Stimulated activated CD4-positive, alpha-beta T cell treated with anti-CD3 and anti-CD28 coated beads, Interleukin-1b, Interleukin-23, amount 100 ng/mL, for 24 hours (primary cell): ENCODE measurements at places on chromosomes 5 and 9.

DNA sequence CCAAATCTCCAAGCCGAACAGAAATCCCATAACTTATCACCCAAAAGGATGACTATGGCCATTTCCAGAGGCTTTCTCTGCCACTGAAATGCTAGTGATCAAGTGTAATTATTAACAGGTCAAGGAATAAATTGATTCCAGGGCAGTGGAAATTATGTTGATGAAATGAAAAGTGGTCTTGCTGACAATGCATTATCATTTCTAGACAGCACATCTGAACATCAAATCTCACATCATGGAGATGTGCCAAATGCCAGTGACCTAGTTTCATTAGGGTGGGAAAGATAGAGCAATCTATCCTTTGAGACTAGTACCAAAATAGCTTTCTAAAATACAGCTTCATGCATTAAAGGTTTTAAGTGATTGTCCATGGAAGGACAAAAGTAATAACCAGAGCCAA is 86.1 kb downstream of the AUH start:
- DNase-seq: no peak

DNA sequence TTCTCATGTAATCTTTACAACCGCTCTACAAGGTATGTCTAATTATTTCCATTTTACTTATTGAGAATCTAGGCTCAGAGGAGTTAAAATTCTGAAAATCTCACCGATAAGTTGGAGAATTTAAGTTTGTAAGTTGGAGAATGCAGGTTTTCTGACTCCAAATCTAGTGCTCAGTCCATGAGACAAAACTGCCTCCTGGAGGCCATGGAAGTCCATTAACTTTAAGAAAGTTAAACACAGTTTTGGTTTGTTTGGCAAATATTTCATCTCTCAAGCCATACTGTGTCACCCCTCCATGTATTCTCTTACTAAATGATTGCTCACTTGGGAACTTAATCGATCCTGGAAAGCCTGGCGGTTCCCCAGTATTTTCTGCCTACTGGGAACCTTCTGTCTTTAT is 52.6 kb downstream of the INIP start:
- DNase-seq: no peak

DNA sequence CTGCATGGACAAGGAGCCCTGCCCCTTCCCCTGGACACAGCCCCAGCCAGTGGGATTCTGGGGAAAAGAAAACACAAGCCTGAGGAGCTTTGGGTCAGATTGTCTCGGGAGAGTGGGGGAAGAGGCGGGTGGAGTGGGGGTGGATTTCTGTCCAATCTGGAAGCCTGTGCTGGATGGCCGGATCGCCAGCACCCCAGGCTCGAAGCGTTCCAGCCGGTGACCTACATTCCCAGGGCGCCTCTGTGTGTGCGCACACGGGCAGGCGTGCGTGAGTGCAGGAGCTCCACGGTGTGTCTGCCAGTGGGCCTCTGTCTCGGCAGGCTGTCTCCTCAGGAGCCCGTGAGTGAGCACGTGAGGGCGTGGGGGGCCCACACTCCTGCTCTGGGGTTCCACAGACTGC is 74.3 kb upstream of the DAB2IP start:
- no peak for DNase-seq

DNA sequence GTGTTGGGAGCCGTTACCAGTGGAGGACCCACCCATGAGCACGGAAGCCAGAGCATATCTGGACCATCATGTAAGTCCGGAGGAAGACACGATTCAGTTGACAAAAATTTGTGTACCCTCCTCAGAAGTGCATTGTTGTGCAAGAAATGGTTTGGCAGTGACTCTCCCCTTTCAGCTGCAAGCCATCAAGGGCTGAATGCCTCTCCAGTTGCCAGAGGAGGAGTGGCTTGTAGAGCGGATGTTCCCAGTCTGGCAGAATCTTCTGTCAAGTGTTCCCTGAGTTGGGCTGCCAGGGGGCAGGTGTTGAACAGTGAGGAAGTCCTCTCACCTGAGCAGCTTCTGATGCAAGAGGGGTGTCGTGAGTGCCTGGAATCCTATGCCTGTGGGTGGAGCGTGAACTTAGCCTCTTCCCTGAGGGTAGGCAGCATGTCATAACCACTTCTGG is 27.6 kb upstream of the CDKN2AIPNL start:
- DNase-seq: no peak

DNA sequence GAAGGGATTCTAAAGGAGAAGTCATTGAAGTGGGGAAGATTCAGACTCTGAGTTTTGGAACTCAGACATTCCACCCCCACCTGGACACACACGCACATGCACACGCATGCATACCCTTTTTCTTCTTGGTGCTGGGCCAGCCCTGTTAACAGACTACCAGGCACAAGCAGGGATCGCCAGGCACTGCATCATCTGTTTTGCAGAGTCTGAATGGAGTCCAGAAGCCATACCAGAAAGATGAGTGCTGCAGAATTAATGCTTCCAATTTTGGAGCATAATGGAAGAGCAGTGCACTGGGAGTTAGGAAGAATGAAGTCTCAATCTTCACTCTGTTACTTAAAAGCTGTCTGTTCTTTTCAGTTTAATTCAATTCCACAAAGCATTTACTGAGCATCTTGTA is 95.5 kb downstream of the PDE8B start:
- no peak for DNase-seq

GRCh38 chr5:45335978-45336377 is 360.2 kb downstream of the HCN1 start:
- no peak for DNase-seq

DNA sequence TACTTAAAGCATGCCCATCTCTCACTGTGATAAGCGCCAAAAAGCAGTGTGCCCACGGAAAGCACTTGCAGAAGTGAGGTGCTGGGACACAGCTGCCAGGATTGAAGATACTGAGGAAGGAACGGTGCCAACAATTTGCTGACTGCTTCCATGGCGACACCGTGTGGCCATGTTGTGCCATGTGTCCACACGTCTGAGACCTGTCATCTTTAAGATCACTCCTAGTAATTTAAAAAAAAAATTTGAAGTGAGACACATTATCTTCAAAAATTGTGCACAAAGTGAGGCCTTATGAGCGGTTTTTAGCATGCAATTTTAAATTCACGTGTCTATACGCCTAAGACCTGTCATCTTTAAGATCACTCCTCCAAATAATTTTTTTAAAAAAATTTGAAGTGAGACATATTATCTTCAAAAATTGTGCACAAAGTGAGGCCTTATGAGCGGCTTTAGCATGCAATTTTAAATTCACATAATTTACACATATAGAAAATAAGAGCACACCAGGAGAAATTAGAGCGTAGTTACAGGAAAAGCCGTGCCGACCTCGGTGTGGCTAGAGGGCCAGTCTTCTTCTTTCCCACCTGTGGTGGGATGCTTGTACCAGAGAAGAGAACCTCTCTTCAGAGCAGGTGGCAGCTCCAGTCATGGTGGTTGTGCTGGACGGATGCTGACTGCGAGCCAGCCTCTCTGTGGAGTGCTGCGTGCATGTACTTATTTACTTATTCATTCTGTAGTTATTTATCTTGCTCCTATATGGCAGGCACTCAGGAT is 21.4 kb upstream of the FLT4 start:
- DNase-seq: peak; percentile 34

DNA sequence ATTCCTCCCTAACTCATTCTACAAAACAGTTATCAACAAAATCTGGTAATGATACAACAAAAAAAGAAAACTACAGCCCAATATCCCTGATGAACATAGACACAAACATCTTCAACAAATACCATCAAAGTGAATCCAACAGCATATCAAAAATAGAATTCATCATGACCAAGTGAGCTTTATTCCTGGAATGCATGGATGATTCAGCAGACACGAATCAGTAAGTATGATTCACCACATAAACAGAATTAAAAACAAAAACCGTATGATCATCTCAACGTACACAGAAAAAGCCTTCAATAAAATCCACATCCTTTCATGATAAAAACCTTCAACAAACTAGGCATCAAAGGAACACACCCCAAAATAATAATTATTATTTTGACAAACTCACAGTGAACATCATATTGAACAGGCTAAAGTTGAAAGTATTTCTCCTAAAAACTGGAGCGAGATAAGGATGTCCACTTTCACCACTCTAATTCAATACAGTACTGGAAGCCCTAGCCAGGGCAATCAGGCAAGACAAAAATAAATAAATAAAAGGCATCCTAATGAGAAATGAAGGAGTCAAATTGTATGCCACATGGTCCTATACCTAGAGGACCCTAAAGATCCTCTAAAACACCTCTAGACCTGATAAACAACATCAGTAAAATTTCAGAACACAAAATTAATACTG is 305.1 kb upstream of the RGMB start:
- DNase-seq: no peak
